CD4-positive, alpha-beta T cell (primary cell): ENCODE measurements at places on chromosomes 4 and X.

DNA sequence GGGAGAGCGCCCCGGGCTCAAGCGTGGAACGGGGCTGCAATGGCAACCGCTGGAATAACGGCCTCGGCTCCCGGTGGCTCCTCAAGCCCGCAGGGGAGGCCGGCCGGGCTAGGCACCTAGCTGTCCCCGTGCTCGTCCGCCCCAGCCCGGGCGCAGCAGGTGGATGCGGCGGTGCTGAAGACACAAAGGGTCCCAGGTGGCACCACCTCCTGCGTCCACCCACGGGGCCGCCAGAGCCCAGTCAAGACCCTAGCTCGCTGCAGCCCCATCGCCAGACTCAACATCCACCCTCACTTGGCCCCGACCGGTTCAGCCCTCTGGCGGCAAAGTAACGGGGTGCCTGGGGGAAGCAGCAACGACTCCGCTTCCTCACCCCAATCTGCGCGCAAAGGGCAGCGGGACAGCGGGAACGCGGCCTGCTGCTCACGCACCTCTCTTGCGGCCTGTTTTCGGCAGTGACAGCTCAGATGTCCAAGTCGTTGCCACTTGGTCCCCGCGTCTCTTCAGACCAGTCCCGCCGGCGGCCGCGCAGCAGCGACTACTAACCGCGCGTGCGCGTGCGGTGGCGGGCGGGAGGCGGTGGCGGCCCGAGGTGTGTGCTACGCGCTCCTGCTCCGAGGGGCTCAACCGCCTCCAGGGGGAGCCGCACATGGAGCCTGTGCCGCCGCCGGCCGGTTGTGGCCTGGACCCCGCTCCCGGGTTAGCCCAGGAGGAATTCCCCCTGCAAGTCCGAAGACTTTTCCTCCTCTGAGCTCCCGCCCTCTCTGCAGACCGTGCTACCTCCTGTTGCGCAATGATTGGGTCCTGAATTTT lies at the start of gene CLGN:
CLGN (minus strand) TSS at position 543 of the 813 bp plus-strand sequence. CDS start 14,570 bp downstream, outside the sequence.
- H3K27ac ChIP-seq = no peak within 1 kb of the TSS
- H3K36me3 ChIP-seq = no peaks in the 10 kb centered on the region
- peak; percentile 48 for DNase-seq
- H3K4me1 ChIP-seq = peaks cover 11% of the 10 kb centered on the region
- peaks cover 13% of the 10 kb centered on the region for H3K27me3 ChIP-seq

- H3K4me3 ChIP-seq = no peak overlapping the region
- no peak for DNase-seq
- no peaks in the 10 kb centered on the region for H3K27me3 ChIP-seq
- no peaks in the 10 kb centered on the region for H3K36me3 ChIP-seq
These were observed 63.7 kb upstream of the PDLIM3 start for GRCh38 chr4:185598846-185599552.

DNA sequence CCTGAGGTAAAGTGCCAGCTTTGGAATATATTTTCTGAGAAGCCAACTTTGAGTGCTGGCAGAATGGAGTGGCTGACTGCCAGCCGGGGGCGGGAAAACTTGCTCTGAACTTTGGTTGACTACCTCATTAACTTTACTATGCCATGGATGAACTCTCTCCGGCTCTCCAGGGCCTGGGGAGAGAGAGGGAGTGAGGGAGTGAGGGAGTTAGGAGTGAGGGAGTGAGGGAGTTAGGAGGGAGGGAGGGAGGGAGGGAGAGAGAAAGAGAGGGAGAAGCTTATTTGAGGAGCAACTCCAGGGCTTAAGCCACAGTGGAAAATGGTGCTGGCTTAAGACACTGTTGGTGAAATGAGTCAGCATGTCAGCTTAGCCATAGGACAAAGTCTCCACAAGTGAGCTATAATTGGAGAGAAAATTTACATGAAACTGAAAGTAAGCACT lies 280.9 kb upstream of the RPS6KA3 start:
- H3K36me3 ChIP-seq = no peaks in the 10 kb centered on the region
- no peaks in the 10 kb centered on the region for H3K4me1 ChIP-seq
- H3K4me3 ChIP-seq = no peak overlapping the region

GRCh38 chrX:20181598-20182329 lies 40.1 kb upstream of the EIF1AX start:
- H3K27ac ChIP-seq = no peak overlapping the region
- no peaks in the 10 kb centered on the region for H3K4me1 ChIP-seq
- no peak for DNase-seq

DNA sequence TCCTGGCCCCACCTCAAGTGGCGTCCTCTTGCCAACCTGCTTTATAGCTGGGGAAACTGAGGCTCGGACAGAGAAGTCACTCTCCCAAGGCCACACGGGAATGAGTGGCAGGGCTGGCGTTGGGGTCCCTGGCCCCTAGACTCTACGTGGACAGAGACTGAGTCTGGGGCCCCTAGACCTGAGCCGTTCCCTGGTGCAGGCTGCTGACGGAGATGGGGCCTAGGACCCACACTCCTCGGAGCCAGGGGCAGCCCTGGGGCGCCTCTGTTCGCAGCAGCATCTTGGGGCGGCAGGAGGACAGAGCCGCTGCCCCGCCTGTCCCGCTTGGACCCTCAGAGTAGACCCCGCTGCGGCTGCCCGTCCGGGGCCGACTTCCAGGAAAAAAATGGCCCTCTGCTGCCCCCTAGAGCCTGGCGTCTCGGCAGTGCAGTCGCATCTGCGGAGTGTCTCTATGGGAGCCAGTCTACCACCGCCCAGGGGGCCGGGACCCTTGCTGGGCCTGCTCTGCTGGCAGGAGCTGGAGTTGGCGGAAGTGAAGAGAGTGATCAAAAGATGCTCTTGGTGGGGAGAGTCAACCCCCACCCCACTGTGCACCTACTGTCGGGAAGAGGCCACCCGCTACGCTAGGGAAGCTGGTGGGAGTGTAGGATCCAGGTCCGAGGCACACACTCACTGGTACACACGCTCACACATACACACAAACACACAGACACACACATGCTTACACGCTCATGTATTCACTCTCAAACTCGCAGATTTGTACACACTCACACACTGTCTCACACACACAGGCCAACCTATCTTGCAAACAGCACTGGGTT lies 220.1 kb downstream of the AFAP1 start:
- H3K27me3 ChIP-seq = peaks cover 5% of the 10 kb centered on the region
- DNase-seq = peak; percentile 28
- H3K4me3 ChIP-seq = no peak overlapping the region
- no peak overlapping the region for H3K27ac ChIP-seq
- H3K36me3 ChIP-seq = no peaks in the 10 kb centered on the region
- peaks cover 6% of the 10 kb centered on the region for H3K4me1 ChIP-seq

DNA sequence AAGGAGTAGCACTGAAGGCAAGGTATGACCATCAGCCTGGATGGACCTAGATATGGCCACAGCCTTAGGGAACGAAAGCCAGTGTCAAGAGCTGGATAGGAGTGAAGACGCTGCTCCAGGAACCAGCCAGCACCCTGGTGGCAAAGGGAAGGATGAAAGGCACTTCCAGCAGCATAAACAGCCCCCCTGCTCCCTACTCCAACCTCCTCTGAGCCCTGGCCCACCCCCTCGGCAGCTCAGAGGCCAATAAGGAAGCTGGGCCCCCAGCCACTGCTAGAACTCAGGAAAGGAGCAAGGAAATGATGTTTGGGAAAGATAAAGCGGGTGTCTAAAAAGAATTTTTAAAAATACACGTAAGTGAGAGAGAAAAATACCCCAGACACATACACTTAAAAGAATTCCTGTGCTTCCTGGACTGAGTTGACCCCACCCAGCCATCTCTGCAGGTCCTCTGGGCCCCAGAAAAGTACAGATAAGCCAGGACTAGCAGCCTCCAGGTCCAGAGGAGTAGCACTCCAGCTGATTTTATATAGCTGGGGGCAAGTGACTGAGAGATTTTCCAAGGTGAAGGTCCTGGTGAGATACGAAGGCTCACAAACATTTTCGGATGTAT lies 170.4 kb downstream of the SHROOM4 start:
- H3K4me3 ChIP-seq = no peak overlapping the region
- no peak for DNase-seq
- H3K27ac ChIP-seq = no peak overlapping the region
- H3K27me3 ChIP-seq = no peaks in the 10 kb centered on the region
- H3K4me1 ChIP-seq = no peaks in the 10 kb centered on the region

DNA sequence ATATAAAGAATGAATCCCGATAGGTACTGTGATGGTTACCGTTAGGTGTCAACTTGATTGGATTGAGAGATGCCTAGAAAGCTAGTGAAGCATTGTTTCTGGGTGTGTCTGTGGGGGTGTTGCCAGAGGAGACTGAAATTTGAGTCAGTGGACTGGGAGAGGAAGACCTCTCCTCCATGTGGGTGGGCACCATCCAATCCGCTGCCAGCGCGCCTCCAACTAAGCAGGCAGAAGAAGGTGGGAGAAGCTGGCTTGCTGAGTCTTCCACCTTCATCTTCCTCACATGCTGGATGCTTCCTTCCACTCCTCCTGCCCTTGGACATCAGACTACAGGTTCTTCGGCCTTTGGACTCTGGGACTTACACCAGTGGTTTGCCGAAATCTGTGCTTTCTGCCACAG lies 40.1 kb downstream of the WFS1 start:
- H3K4me3 ChIP-seq = no peak overlapping the region
- peaks cover 29% of the 10 kb centered on the region for H3K27me3 ChIP-seq
- H3K27ac ChIP-seq = no peak overlapping the region
- no peak for DNase-seq

GRCh38 chr4:8403976-8404375 lies 36.5 kb downstream of the ACOX3 start:
- H3K4me1 ChIP-seq = no peaks in the 10 kb centered on the region
- peaks cover 26% of the 10 kb centered on the region for H3K36me3 ChIP-seq
- DNase-seq = no peak
- H3K27me3 ChIP-seq = no peaks in the 10 kb centered on the region
- H3K4me3 ChIP-seq = no peak overlapping the region

GRCh38 chrX:107562482-107562881 lies 65.8 kb upstream of the PRPS1 start:
- DNase-seq = no peak
- H3K36me3 ChIP-seq = no peaks in the 10 kb centered on the region
- H3K4me3 ChIP-seq = no peak overlapping the region

GRCh38 chr4:45841791-45842190 lies 282.1 kb downstream of the GABRG1 start:
- no peaks in the 10 kb centered on the region for H3K4me1 ChIP-seq
- no peak overlapping the region for H3K4me3 ChIP-seq
- H3K36me3 ChIP-seq = no peaks in the 10 kb centered on the region
- DNase-seq = no peak

DNA sequence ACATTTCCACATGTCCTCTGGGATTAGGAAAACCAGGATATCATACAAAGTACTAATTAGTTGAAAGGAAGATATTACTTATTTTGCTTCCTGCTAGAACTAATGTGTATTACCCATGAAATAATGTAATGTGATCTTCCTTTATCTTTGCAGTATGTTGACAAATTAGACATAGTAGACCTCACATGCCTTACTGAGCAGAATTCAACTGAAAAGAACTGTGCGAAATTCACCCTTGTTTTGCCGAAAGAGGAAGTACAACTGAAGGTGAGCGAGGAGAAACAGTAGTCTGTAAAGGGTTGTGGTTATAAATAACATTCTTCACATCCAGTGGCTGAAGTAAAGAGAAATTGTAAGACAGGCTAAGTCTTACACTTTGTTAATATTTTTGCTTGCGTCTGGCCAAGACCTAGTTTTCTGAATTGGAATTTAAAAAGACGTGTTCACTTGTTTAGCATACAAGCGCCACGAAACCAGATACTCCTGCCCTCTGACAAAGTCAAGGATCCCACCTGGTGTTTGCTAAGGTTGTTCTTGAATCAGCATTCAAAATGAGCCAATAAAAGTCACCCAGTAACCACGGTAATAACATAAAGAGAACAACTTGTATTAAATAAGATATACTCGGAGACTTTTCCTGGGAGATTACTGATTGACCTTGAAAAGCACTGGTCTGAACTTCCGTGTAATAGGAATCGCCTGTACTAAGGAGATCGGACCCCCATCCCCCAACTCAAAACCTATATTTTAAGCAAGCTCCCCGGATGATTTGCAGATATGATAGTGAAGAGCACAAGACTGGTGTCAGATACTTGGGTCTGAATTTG lies 16.9 kb downstream of the STAP1 start:
- no peak overlapping the region for H3K27ac ChIP-seq
- no peaks in the 10 kb centered on the region for H3K4me1 ChIP-seq
- no peaks in the 10 kb centered on the region for H3K27me3 ChIP-seq
- no peak for DNase-seq

DNA sequence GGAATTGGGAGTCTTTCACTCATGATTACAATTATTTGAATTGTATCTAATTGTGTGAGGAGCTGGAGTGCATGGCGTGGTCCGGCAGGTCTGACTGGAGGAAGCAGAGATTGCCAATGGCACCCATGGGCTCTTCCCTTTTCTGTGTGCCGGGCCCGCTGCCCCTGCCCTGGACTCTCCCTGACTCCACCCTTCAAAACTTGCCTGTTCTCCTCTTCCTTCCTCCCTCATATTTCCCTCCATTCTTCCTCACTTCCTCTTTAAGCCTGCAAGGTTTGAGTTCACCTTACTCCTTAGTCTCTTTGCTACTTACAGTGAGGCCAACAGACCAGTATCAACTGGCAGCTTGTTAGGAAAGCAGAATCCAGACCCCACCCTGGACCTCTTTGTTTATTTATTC lies 6.5 kb upstream of the STBD1 start:
- H3K27ac ChIP-seq = no peak overlapping the region
- no peaks in the 10 kb centered on the region for H3K27me3 ChIP-seq
- H3K4me1 ChIP-seq = peaks cover 12% of the 10 kb centered on the region
- no peak overlapping the region for H3K4me3 ChIP-seq

DNA sequence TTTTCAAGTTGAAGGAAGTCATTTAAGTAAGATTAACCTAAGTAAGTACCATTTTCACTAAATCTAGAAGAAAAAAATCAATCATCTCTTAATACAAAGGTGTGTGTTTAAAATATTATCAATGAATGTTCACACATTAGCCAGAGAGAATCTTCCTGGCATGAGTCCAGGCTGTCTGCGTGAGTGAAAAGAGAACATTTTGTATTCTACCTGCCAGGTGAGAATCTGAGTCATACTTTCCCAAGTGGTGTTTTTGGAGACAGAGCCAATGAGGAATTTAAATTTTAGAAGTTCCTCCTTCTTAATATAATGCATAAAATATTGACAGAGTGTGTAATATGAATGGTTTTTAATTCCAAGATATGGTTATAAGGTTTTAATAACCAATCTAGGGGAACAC lies 371.8 kb upstream of the NR3C2 start:
- H3K4me3 ChIP-seq = no peak overlapping the region
- no peaks in the 10 kb centered on the region for H3K36me3 ChIP-seq
- no peaks in the 10 kb centered on the region for H3K4me1 ChIP-seq

DNA sequence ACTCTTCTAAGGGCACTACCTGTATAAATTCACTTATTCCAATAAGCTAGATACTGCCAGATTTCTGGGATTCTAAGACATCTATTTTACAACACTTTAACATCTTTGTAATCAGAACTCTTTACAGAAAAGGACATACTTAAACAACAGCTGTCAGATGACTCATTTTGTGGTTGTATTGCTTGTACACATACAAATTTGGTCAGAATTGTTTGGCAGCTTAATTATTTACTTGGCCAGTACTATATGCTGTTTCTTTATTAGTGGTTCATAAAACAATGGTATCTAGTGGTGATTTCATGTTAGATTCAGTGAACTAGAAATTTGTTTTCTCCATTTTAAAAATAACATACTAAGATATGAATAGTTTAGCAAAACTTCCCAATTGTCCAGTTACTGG lies 27.2 kb downstream of the PALLD start:
- no peaks in the 10 kb centered on the region for H3K36me3 ChIP-seq
- no peak overlapping the region for H3K27ac ChIP-seq
- no peak for DNase-seq
- H3K27me3 ChIP-seq = no peaks in the 10 kb centered on the region
- H3K4me3 ChIP-seq = no peak overlapping the region
